ENCODE measurements at places on chromosomes 2 and 18.

- DNase-seq, result no peak
Measured at GRCh38 chr18:79533591-79533990, 137.9 kb downstream of the NFATC1 start.

DNA sequence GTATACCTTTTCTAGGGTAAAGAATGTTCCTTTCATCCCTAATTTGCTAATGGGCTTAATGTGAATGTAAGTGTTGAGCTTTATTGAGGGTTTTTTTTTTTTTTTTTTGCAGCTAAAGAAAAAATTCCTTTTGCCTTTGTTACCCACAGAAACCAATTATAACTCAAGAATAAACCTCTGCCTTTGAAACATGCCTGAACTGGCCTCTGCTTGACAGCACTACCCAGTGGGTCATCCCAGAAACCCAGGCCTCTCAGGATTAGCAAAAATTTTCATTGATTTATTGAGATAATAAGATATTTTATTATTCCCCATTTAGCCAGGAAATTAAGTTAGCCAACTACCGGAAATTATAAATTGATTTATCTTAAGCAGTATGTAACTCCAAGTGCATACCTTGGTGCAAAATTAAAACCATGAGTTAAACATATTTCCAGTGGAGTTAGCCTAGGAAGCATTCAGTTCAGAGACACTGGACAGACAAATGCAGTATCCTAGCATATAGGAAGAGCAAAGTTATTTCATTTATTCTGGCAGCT is 67.0 kb upstream of the RASGRP3 start:
- no peak for DNase-seq

DNA sequence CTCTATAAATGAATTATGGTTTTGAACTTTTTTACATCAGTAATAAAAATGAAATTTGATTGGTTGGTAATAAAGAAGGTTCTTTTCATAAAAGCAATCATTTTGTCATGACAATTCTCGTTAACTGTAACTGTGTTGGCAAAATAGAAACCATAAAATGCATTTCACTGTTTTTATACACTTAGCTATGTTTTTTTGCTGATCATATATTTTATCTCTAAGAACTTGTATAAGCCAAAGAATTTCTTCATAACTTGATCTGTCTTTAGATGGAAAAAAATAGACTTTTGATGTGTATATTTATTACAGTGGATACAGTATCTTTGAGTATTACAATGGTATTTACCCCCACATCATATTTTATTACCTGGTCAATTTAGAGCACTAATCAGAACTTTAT is 9.7 kb downstream of the MTX2 start:
- no peak for DNase-seq

DNA sequence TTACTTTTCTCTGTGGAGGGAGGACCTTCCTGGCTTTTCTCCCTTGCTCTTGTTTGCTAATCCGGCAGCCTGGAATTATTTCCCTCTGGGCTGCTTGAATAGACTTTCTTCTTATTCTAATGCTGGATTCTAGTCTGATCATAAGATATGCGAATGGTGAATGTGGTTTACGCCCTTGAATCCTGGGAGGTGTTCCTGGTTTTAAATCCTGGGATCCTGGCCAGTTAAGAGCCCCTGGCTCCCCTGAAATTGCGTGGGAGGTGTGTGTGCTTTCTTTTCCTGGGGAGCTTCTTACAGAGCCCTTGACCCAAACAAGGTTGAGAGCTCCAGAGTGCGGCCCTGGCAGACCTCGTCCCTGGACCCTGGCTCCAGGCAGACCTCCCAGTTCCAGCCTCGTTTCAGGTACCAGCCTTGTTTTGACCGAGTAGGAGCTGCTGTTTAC is 2.8 kb downstream of the SH3BP4 start:
- no peak for DNase-seq

GRCh38 chr2:53964987-53965687 is 5.7 kb downstream of the PSME4 start:
- DNase-seq, result no peak

DNA sequence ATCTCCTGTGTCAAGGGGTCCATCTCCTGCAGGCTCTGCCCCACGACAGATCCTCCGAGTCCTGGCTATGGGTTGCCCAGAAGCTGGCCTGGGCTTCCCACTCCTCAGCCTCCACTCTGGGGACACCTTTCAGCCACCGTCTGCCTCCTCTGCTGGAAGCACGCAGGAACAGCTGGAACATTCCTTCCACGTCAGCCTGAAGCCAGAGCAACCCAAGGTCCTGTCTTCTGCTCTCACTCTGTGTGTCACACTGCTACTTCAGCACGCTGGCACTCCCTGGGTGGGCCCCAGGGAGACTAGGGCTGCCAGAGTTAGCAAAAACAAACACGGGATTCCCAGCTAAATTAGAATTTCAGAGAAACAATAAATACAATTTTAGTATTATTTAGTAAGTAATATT is 148.8 kb downstream of the HRH4 start:
- DNase-seq, result no peak

DNA sequence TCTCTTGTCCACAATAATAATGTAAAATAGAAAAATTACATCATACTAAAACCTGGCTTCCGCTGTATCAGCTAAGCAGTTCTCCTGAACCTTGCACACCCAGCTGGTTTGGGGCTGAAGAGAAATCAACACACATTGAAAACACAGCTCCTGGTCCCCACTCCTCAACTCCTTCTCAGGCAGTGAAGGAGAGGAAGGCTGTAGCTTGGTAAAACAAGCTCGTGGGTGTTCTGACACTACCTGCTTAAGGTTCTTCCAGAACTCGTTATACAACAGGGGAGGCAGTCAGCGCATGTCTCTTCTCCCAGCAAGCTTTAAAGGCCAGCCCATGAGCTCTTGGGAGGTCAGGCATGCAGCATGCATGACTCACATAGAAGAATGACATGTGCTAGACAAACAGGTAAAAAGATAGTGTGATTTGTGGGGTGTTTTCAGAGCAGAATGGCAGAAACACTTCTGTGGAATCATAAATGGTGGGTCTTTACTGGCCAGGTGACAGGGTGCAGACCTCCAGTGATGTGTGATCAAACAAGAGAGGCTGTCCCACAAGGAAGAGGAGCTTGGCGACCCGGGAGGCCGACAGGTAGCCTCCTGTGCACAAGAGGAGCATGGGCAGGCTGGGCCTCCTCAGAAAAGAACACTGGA is 69.1 kb downstream of the UXS1 start:
- no peak for DNase-seq

DNA sequence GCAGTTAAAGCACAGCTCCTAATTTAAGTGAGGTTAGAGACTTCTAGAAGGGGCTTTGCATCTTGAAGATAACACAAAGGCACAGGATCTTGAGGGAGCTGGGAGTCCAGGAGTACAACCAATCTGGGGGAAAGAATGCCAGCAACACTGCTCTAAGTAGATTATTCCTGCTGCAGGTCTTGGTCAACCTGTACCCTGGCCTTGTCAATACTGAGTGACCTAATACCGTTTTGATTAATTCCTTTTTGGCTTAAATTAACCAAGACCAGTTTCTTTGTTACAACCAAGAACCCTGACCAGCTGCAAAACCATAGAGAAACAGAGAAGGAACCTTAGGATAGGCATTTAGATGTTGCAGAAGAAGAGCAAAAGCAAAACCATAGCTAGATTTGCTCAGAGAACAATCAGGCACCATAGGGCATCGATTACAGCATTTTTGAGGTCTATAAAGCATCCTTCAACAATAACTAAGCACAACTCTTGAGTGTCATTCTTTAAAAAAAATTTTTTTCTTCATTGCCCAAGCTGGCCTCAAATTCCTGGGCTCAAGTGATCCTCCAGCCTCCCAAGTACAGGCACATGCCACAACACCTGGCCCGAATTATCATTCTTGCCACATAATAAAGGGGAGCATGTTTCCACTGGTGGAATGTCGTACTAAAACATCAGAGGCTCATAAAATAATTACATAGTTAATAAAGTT is 6.3 kb downstream of the STARD7 start:
- DNase-seq, result no peak

GRCh38 chr2:8719528-8719927 is 37.7 kb downstream of the ID2 start:
- no peak for DNase-seq

DNA sequence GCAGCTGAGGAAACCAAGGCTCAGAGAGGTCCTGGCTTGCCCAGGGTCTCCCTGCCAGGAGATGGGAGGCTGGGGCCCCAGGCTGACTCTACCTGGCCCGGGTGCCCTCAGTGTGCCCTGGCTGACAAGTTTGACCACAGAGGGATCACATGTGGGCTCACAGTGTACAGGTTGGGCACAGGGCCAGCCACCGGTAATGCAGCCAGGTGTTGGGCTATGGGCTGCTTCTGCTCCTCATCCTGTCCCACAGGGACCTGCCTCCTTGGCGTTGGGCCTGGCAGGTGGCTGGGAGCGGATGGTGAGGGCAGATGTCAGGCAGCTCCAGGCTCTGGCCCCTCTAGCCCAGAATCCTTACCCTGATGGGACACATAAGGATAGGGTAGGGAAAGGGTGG is 250.5 kb downstream of the LOXHD1 start:
- DNase-seq, result no peak

DNA sequence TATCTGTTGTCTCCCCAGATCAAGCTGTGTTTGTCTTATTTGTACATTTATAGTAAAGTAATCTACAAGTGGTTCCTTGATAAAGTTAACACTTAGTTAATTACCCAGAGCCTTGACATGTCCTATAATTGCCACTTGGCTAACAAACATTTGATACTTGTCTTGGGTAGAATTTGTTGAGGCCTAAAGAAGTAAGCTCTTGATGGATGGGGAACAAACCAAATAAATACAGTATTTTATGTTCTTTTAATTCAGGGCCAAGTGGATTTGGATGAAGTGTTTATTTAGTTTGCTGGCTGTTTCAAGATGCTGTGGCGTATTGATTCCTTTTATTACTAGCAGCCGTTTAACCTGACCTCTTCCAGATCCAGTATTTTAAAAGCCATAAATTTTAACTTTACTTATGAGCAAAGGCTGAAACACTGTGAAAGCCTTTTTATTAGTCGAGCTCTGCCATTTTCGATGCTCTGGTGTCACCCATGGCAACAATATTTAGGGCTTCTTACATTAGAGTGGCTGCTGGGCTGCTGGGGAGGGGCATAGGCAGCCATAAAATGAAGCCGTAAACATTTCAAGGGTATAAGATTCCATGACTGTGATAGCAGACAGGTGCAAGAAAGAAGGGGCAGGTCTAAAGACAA is 401.6 kb upstream of the NRP2 start:
- no peak for DNase-seq

GRCh38 chr18:58640428-58640805 is 11.5 kb upstream of the ALPK2 start:
- DNase-seq, result no peak

All from activated CD8-positive, alpha-beta memory T cell treated with anti-CD3 and anti-CD28 coated beads for 1 hour (primary cell).